ENCODE measurements at places on chromosomes 5 and 9. TPM values are rescaled to one million over a fixed set of nuclear protein-coding genes. Genes with fewer than 3 reads are reported as not detected.

GRCh38 chr9:108478431-108479332, 377.1 kb downstream of the ACTL7B start:
- H3K4me3 ChIP-seq, result no peak overlapping the region
- no peaks in the 10 kb centered on the region for H3K36me3 ChIP-seq
- H3K27me3 ChIP-seq, result no peaks in the 10 kb centered on the region
- DNase-seq, result no peak

DNA sequence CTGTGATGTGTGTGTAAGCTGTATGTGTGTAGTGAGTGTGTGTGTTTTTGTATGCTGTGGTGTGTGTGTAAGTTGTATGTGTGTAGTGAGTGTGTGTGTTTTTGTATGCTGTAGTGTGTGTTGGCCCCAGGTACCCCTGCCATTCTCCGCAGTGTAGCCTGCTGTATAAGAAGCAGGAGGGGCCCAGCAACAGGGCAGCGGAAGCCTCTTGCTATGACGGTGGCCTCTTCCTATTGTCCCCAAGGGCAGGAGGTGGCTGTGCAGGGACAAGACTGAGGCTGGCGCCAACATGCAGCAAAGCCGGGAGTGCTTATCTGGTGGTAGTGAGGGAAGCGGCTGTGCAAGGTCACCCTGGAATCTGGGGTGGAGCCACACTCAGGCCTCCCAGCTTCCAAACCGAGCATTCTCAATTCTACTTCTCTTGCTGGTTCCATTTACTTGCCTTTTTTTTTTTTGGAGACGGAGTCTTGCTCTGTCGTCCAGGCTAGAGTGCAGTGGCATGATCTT, 5.1 kb downstream of the SPAAR start:
- H3K36me3 ChIP-seq, result peaks cover 3% of the 10 kb centered on the region
- H3K4me1 ChIP-seq, result peaks cover 12% of the 10 kb centered on the region
- no peak overlapping the region for H3K27ac ChIP-seq
- no peak for DNase-seq

DNA sequence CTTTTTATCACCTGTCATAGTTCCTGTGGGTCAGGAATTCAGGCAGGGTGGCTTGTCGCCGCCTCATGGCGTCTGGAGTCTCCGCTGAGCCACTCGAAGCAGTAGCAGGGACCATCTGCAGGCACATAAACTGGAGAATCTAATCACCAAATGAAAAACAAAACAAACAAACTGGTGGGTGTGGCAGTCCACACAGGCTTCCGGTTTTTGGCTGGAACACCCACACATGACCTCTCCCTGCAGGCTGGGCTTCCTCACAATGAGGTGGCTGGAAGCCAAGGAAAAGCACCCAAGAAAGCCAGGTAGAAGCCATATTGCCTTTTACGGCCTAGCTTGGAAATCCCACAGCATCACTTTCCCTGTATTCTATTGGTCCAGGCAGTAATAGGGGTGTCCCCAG, 197.0 kb downstream of the SYK start:
- no peak overlapping the region for H3K27ac ChIP-seq
- peaks cover 4% of the 10 kb centered on the region for H3K4me1 ChIP-seq
- no peaks in the 10 kb centered on the region for H3K36me3 ChIP-seq
- DNase-seq, result no peak

DNA sequence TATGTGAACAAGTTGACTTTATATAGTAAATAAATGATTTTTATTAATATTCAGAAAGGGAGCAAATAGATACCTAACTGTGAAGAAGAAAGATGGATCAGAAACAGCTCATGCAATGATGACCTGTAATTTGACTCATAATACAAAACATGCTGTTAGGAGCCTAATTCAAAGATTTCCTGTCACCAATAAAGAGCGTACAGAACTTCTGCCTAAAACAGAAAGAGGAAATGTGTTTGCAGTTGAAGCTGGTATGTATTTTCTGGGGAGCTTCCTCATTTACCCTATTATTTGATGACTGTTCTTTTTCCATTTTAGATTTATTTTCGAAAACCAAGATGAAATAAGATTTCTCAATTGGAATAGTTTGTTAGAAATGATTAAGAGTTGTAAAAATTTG, 11.4 kb downstream of the YTHDC2 start:
- DNase-seq, result no peak
- no peaks in the 10 kb centered on the region for H3K27me3 ChIP-seq
- no peak overlapping the region for H3K27ac ChIP-seq
- no peak overlapping the region for H3K4me3 ChIP-seq
- no peaks in the 10 kb centered on the region for H3K4me1 ChIP-seq

GRCh38 chr9:15977438-15977837, 424.6 kb downstream of the CCDC171 start:
- no peak overlapping the region for H3K27ac ChIP-seq
- no peaks in the 10 kb centered on the region for H3K36me3 ChIP-seq
- H3K4me1 ChIP-seq, result no peaks in the 10 kb centered on the region
- DNase-seq, result no peak
- H3K27me3 ChIP-seq, result no peaks in the 10 kb centered on the region

The DMRT3 gene
- total RNA-seq, result 0.72 TPM
